A549 treated with Hydrocortisone at 1 μM for 4 hours (cell line): ENCODE measurements at places on chromosomes 12 and 14. TPM values are rescaled to one million over a fixed set of nuclear protein-coding genes. Genes with fewer than 3 reads are reported as not detected.

The CCDC175 gene
- total RNA-seq = not detected in 5 replicates

The P3H3 gene
- 23.9 to 29.0 TPM (median 26.3 TPM) in 5 replicates for total RNA-seq

The RHEBL1 gene
- 3.2 to 4.9 TPM (median 4.6 TPM) in 5 replicates for total RNA-seq

The SDR9C7 gene
- 0.06 TPM in 1 of 5 replicates, not detected in the others for total RNA-seq

The CLEC6A gene
- not detected in 5 replicates for total RNA-seq

The KRT75 gene
- 0.07 to 0.18 TPM (median 0.09 TPM) in 5 replicates for total RNA-seq

The SYT1 gene
- 4.1 to 7.0 TPM (median 5.3 TPM) in 5 replicates for total RNA-seq

The COL2A1 gene
- 0.05 to 0.13 TPM (median 0.12 TPM) in 5 replicates for total RNA-seq

The SCNN1A gene
- 22.8 to 25.8 TPM (median 24.3 TPM) in 5 replicates for total RNA-seq

The CLEC4E gene
- 0.09 to 0.37 TPM (median 0.36 TPM) in 5 replicates for total RNA-seq

The PAPOLA gene
- total RNA-seq = 77.3 to 91.6 TPM (median 85.6 TPM) in 5 replicates

The RAB15 gene
- total RNA-seq = 18.6 to 23.3 TPM (median 20.2 TPM) in 5 replicates

The MYH7 gene
- total RNA-seq = 0.01 TPM in 1 of 5 replicates, not detected in the others

The PZP gene
- not detected in 5 replicates for total RNA-seq

The GPR162 gene
- 0.28 to 0.51 TPM (median 0.38 TPM) in 5 replicates for total RNA-seq

The C14orf132 gene
- 4.4 to 7.0 TPM (median 5.5 TPM) in 5 replicates for total RNA-seq

The FGF6 gene
- not detected in 5 replicates for total RNA-seq

The SLC5A8 gene
- not detected in 5 replicates for total RNA-seq

The ACSS3 gene
- total RNA-seq = 0.08 TPM in 1 of 5 replicates, not detected in the others

The SMCO2 gene
- total RNA-seq = 0.25 TPM in 1 of 5 replicates, not detected in the others

The SLC25A21 gene
- 0.50 to 1.9 TPM (median 0.93 TPM) in 5 replicates for total RNA-seq

The PLA2G1B gene
- total RNA-seq = not detected in 5 replicates

The PABPN1 gene
- 139 to 150 TPM (median 142 TPM) in 5 replicates for total RNA-seq

The OTX2 gene
- not detected in 5 replicates for total RNA-seq

The DNAH10 gene
- 0.14 to 0.31 TPM (median 0.22 TPM) in 5 replicates for total RNA-seq

The FAM90A1 gene
- total RNA-seq = 0.09 to 0.31 TPM (median 0.18 TPM) in 5 replicates

The KRT82 gene
- not detected in 5 replicates for total RNA-seq

The PRICKLE1 gene
- 0.64 to 1.1 TPM (median 0.81 TPM) in 5 replicates for total RNA-seq
